ENCODE measurements at places on chromosomes 12 and 14. TPM values are rescaled to one million over a fixed set of nuclear protein-coding genes. Genes with fewer than 3 reads are reported as not detected.

The CLEC6A gene
- total RNA-seq = not detected

The MIA2 gene
- 12.9 TPM for total RNA-seq

The SLC5A8 gene
- not detected for total RNA-seq

The RERGL gene
- not detected for total RNA-seq

The HOXC13 gene
- total RNA-seq = not detected

The ENDOU gene
- not detected for total RNA-seq

The LPAR5 gene
- total RNA-seq = 0.04 TPM

The HCAR1 gene
- total RNA-seq = under 0.01 TPM

GRCh38 chr14:24408764-24409163, 10.0 kb downstream of the NYNRIN start:
- DNase-seq = no peak

GRCh38 chr12:26269562-26270284, 74.3 kb downstream of the SSPN start:
- DNase-seq = no peak

- DNase-seq = no peak
Observed at GRCh38 chr14:81205639-81206038, 15.1 kb downstream of the GTF2A1 start.

DNA sequence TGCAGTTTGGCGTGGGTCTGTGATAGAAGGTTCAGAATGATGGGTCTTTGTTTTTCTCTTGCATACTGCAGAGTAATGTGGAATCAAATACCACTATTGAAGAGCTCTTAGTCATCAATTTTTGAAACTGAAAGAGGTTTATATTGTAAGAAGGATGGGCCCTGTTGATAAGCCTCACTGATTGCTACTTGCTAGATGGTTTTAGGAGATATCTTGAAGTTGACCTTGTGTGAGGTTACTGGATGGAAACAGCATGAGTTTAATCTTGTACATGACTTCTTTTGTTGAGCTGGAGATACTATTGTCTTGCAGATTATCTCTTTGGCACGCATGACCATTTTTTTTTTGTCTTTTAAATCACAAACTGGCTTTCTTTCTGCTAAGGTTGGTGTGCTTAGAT, 13.8 kb downstream of the BICD1 start:
- no peak for DNase-seq

DNA sequence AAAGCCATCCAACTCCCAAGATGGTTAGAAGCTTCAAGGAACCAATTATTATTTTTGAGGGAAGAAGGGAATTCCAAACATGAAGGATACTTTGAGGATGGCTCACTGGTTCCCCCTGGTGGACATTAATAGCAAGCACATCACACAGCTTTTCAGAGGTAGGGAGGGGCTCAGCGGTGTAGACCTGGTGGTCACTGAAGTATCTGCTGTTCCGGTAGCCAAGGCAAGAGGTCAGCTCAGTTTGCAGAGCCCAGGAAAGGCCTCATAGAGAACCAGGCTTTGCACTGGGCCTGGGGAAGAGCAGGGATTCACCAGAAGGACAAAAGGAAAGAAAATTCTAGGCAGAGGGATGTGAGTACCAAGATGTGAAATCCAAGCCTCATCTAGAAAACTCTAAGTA, 118.7 kb downstream of the KSR2 start:
- DNase-seq = no peak

DNA sequence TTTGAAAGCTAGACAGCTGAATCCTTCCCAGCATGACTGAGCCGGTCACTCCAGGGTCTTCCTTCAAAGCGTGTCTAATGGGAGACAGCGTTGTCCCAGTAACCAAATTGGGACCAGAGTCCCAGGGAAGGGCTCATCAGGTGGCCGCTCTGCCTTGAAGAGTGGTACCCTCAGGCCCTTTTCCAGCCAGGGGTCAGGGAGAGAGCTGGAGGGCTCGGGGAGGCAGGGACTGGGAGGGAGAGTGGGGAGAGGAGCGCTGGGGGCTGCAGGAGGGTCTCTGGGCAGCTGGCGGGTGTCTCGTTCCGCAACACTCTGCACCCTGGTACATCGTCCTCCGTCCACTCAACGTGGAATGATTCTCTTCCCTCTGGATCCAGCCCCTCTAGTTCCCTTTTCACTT, 1.6 kb upstream of the RTL1 start:
- DNase-seq = no peak

DNA sequence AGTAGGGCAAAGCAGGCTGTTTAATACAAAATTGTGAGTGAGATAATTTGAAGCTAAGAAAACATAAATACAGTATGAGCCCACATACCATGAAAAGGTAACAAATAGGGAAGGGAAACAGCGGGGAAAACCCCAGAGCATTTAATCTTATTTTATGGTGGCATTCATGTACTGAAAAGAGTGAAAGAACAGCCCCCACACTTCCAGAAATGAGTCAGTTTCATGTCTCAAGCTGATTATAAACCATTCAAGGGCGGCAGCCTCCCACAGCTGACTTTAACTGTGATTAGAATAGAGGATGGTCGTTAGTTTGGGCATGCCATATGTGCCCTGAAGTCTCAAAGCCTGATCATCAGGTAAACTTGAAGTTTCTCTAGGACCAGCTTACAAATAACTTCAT, 64.5 kb downstream of the FOXG1 start:
- DNase-seq = no peak

GRCh38 chr14:96206461-96206860, 1.8 kb downstream of the BDKRB2 start:
- DNase-seq = no peak

- DNase-seq = no peak
Observed at GRCh38 chr14:54909817-54910558, 7.4 kb upstream of the GCH1 start.

DNA sequence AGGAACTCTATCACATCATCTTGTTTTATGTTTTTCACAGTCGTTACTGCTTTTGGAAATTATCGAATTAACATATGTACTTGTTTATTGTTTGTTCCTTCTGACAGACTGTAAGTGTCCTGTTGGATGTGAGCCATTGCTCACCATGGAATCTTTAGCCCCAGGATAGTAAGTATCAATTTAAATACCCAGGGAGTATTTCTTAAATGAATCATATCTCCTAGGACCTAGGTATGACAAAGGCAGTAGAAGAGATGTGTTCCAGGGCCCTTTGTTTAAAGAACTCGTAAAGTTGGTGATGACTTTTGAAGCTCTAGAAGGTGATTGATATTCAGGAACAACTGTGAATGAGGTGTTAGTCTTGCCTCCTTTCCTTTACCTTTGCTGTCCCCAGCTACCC, 30.3 kb upstream of the STRAP start:
- no peak for DNase-seq

DNA sequence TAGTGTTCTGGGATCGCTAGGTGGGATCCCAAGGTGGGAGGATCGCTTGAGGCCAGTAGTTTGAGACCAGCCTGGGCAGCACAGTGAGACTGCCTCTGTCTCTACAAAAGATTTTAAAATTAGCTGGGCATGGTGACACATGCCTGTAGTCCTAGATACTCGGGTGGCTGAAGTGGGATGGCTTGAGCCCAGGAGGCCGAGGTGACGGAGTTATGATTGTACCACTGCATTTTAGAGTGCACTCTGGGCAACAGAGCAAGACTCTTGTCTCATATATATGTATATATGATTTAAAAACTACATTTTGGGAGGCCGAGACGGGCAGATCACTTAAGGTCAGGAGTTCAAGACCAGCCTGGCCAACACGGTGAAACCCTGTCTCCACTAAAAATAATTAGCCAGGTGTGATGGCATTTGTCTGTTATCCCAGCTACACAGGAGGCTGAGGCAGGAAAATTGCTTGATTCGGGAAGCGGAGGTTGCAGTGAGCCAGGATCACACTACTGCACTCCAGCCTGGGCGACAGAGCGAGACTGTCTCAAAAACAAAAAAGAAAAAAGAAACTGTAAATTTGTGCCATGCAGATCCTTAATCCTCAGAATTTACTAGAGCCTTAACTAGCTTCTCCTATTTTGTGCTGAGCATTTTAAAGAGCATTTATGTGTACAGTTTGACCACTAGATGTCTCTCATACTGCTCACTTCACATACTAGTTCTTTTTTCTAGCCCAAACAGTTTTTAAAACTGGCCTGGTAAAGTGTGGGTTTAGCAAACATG, 114.8 kb downstream of the MON2 start:
- DNase-seq = no peak

DNA sequence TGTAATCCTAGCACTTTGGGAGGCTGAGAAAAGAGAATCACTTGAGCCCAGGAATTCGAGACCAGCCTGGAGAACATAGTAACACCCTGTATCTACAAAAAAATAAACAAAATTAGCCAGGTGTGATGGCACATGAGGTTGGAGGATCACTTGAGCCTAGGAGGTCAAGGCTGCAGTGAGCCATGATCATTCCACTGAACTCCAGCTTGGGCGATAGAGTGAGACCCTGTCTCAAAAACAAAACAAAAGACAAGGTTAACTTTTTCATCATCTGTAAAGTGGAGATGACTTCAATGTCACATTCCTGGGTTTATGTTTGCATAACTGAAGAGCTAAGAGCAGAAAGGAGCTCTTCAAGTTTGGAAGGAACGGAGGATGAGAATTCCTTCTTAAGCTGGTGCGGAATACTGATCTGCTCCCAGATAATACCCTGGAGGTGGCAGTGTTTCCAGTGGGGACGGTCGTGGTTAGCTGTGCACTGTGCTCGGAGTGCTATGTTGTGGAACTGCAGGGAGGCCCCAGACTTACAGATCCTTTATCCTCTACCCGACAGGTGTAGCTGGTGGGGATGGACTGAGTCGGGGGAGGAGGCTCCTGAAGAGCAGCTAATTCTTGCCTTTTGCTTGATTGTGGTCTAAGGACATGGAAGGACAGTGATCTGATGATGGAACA, 22.5 kb upstream of the BICD1 start:
- no peak for DNase-seq

DNA sequence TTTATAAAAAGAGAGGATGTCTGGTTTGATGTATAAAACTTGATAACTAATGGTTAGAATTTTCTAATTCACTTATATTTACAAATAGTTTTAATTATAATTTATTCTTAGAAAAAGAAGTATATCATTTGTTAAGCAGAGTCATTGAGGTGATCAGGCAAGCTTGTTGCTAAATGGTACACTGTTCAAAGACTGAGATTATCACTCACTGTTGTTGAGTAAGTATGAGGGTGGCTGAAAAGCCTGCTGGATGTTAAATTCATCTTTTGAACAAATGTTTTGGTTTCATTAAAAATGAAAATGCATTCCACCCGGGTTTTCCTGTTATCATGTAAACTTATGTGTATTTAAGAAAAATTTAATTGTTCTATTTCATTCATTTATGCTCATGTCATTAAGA, 451.8 kb downstream of the ADAMTS20 start:
- DNase-seq = no peak

DNA sequence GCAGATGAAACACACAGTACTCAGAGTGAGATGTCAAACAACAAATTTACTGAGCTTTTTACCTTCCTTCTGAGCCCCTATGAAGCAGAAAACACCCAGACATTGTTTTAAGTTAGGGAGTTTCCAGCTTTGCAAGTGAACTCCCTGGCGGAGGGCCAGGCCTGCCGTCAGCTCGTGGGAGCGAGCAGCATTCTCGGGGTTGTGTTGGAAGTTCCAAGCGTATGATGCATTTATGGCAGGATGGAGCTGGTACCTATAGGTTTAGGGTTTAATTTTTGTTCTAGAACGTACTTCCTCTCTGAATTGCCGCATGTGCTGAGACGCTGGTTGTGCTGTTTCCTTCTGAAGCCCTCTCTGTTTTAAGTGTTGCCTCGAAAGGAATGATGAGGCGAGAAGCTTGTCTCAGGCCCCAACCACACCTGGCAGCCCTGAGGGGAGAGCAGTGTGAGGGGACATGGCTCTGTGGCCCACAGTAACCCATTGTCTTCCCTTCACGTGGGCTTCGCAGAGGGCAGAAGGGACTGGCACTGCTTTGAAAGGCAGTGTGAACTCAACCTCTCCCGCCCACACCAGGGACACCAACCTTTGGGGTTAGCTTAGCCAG, 76.6 kb downstream of the SSPN start:
- peak; percentile 74 for DNase-seq

- no peak for DNase-seq
Observed at GRCh38 chr14:64758691-64759554, 54.7 kb downstream of the PLEKHG3 start.

DNA sequence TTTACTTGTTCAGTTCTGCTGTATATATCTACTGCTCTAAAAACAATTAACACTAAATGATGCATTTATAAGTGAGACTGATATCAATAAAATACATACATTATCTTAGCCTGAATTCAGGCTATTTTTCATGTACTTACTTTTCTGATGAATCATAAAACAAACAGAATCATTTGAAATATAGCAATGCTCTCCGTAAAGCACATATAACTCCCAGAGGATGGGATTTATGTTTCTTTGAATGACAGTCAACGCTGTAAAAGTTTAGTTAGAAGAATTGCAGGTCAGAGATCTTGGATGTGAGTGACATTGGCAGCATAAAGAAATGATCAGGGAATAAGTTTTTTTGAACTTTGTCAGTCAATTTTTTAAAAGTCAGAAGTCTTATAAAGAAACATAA, 740.2 kb upstream of the NOVA1 start:
- DNase-seq = no peak

GRCh38 chr12:28998662-28999120, 150.4 kb upstream of the FAR2 start:
- DNase-seq = peak; percentile 3

- DNase-seq = no peak
Observed at GRCh38 chr12:132399092-132400010, 70.0 kb upstream of the GALNT9 start.

DNA sequence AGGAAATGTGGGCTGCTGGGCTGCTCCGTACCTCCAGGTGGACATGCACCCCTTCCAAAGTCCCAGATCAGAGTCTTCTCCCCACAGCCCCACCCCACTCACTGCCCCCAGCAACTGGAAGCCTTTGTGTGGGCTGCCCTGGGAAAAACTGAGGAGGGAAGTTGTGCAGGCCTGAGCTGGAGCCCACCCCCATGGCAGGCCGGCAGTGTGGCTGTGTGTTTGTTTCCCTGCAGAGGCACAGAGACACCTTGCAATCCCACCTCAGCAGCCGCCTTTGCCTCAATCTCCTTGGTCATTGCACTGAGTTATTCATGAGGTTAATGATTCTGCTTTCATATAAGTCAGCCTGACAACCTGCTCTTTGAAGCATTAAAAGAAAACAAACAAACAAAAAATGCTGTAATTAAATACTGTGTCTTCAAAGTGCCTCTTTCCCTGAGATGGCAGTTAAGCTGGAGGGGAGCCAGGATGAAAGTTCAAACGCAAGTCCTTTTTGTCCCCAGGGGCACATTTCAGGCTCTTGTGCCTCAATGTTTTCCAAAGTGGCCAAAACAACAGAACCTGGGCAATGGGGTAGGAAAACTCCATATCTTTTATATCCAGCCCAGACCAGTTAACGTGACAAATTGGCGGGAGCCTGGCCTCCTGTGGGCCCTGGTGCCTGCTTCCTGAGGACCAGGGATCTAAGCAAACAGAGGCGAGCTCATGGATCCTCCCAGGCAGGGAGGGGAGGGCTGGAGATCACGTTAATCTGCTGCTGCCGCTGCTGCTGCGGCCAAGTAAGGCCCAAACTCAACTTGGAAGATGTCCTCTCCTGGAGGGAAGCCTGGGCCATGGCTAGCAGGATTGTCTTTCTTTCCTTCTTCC, 51.9 kb upstream of the TSPAN11 start:
- no peak for DNase-seq
